ENCODE measurements at places on chromosomes 11 and 22. TPM values are rescaled to one million over a fixed set of nuclear protein-coding genes. Genes with fewer than 3 reads are reported as not detected.

DNA sequence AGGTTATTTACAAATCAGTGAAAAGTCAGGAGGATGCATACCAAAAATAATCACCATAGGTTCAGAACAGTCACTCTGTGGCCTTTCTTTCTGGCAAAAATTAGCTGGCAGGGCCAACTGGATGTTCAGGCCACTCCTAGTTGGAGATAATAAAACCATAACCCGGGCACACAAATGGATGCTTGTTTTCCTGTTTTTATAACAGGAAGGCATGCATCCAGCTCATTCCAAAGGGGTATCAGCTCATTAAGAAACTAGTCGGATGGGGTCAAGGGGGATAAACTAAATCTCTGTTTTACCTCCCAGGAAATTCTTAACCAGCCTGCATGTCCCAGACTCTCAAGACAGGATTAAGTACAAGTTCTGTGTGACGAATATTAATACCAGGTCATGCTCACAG is 81.0 kb downstream of the FBXO7 start:
- no peak for DNase-seq

ACTN3 gene
- total RNA-seq = 0.11 TPM

DNA sequence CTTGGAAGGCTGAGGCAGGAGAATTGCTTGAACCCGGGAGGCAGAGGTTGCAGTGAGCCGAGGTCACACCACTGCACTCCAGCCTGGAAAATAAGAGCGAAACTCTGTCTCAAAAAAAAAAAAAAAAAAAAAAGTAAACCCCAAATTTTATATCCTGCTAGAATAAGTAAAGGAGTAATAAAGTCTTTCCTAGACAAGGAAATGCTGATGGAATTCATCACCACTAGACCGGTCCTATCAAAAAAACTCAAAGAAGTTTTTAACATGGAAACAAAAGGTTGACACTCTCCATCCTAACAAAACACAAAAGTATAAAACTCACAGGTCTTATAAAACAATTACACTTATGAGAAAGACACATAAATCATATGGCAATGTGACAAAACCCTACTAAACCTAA is 213.9 kb downstream of the SBF2 start:
- no peak for DNase-seq

DNA sequence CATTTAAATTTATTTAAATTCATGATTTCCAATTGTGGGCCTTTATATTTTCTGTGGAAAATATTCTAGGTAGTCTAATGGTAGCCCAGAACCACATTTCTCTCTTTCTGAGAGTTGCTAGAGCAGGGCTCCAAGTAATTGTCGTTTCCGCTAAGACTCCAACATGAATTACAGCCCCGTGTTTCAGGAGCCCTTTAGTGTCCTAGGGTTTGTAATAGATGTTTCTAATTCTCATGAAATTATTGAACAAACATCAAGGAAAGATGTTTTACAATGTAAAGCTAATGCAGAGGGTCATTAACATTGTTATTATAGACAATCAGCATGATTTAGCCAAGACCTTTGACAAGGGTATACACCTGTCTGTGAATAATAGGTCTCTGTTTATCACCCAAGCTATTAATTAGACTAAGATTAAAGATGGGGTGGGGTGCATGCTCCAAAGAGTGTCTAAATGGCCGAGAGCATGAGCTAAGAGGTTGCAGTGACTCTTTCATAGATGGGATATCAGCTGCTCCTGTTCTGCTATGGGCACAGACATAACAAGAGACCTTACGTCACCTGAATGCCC is 81.8 kb upstream of the NTM start:
- no peak for DNase-seq

GRCh38 chr22:23683545-23683944 is 7.3 kb upstream of the RGL4 start:
- no peak for DNase-seq

FGF4 gene
- total RNA-seq = not detected

DNA sequence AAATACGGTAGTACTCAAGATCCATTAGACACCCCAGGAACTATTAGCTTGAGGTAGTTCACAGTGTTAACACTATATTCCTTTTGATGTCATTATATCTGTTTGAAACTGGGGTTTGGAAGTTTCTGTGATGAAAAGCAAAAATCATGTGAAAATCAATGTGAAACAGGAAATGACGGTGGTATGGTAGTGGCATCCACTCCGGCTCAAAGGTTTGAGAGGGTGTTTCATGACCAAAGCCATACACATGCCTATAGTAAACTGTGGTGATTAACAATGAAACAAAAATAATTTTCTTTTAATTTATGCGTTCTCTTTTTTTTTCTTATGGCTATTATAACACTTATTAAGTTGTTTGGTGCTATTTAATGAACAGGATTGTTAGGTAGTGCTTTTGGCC is 10.9 kb downstream of the RAB38 start:
- DNase-seq = no peak

SLC5A4 gene
- total RNA-seq = not detected

- DNase-seq = no peak
These were observed 479.1 kb downstream of the OPCML start for GRCh38 chr11:133053124-133053776.

DNA sequence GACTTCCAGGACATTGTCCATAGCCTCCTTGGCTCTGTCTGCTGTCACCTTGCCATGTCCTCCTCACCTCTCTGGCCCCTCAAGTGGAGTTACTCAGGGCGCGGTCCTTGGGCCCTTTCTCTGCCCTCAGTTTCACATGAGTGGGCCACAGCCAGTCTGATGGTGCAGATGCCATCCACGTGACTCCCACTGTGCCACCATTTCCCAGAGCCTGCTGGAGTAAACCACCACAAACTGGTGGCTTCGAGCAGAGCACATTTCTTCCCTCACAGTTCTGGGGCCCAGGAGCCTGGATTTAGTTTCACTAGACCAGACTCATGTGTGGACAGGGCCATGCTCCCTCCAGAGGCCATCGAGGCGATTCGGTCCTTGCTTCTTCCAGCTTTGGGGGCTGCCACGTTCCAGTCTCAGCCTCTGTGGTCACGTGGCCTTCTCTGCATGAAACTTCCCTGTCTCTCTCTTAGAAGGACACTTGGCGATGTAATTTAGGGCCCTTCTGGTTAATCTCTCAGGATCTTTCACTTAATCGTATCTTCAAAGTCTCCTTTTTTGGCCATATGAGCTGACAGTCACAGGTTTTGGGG is 14.6 kb downstream of the SMARCB1 start:
- DNase-seq = no peak

MADD gene
- 71.2 TPM for total RNA-seq

GTSE1 gene
- 18.7 TPM for total RNA-seq

MTFP1 gene
- 8.2 TPM for total RNA-seq

NPAS4 gene
- 1.00 TPM for total RNA-seq

PRR33 gene
- total RNA-seq = not detected

- DNase-seq = no peak
These were observed 16.8 kb upstream of the MSANTD2 start for GRCh38 chr11:124817036-124817435.

GRCh38 chr22:27982630-27983180 is 63.6 kb upstream of the PITPNB start:
- no peak for DNase-seq

DNA sequence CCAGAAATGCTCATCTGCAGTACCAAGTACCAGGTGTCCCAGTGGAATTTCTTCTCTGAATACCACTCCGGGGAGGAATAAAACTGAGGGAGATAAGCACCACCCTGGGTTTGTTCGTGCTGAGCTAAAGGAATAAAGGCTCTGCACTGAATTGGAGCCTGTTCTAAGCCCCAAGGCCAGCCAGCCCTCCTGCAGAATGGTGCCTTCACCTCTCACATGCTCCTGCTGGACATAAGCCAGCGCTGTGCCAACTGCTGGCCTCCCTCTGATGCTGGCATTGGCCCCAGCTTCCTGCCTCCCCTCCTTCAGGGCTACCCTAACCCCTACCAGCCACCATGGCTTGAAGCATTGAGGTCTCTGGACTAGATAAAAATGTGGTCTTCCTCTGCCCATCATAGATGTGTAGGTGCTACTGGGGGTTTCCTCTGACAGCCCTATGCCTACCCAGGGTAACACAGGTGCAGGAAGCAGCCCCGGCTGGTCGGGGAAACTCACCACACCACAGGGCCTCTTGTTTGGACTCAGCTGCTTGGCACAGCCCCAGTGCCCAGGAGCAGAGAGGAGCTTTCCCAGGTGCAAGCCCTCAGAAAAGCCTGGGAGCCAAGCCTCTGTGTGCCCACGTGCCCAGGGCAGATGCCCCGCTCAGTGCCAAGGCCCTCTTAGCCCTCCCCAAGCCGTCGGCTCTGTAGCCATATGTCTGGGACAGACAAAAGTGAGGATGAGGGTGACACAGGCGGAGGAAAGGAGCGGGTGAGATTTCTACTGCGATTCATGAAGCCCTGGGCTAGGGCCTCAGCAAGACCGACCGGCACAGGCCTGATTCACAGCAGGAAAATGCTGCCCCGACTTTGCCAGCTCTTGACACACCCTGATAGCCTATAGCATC is 34.1 kb upstream of the JAM3 start:
- DNase-seq = no peak

SOX10 gene
- total RNA-seq = 0.09 TPM

- DNase-seq = no peak
These were observed 6.2 kb downstream of the DUSP8 start for GRCh38 chr11:1565904-1566247.

- no peak for DNase-seq
These were observed 41.9 kb upstream of the MN1 start for GRCh38 chr22:27843441-27843840.

OR6A2 gene
- total RNA-seq = 0.34 TPM

DNA sequence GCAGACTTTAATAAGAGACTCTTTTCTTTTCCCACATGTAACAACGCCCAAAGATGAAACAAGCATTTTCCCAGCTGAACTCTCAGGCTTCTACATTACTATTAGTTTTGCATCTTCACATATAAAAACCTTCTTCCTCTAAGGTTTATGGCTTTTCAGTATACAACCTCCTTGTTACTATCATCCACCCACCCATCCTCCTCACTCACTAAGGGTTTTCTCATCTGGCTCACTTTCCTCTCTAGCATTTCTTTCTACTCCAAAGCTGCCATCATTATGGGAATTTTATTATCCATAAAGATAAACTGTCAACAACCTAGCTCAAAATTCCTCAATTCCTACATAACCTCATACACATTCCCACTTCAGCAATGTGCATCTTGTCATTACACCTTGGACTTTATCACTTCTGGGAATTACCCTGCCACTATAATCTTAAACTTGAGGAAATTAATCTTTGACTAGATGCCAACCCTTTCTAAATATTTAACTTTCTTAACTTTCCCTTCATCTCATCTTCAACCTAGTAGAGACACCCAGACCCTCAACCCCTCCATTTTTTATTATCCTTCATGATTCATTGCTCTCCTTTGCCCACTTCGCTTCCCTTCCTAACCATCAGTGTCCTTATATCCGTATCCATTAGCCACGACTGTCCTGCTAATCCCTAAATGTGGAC is 30.9 kb downstream of the MTMR2 start:
- DNase-seq = no peak

GRCh38 chr11:17846852-17847453 is 112.4 kb downstream of the KCNC1 start:
- no peak for DNase-seq

DNA sequence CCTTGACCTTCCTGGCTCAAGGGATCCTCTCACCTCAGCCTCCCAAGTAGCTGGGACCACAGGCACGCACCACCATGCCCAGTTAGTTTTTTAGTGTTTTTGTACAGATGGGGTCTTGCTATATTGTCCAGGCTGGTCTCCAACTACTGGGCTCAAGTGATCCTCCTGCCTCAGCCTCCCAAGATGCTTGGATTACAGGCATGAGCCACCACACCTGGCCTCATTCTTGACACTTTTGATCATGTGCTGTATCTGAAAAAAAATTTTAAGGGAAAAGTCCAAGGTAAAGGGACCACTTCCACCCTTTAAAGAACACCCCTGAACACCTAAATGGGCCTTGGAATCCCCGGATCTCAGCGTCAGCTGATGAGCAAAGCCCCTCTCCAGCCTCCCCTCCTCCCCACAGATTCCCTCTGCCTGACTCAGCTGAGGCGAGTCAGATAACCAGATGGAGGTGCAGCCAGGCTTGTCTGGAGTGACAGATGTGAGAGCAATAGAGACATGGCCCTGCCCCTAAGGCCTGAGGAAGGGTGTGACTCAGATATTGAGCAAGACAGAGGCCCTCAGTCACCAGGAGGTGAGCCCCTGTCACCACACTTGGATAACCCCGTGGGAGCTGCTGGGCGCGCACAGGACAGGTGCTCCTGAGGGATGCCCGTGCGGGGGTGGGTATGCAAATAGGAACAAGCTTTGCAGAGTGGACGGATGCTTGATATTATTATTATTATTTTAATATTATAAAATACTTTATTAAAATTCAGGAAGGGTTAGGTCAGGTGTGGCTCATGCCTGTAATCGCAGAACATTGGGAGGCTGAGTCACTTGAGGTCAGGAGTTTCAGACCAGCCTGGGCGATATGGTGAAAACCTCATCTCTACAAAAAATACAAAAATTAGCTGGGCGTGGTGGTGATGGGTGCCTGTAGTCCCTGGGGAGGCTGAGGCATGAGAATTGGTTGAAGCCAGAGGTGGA is 5.0 kb upstream of the CCDC88B start:
- no peak for DNase-seq

GRCh38 chr11:128212324-128212723 is 375.0 kb downstream of the ETS1 start:
- DNase-seq = no peak

SCARF2 gene
- total RNA-seq = 45.7 TPM

- no peak for DNase-seq
These were observed 110.9 kb downstream of the SWAP70 start for GRCh38 chr11:9774591-9775397.

UCP2 gene
- total RNA-seq = 27.7 TPM

- DNase-seq = peak; percentile 50
These were observed 32.4 kb upstream of the NAV2 start for GRCh38 chr11:19679952-19680828.

DNA sequence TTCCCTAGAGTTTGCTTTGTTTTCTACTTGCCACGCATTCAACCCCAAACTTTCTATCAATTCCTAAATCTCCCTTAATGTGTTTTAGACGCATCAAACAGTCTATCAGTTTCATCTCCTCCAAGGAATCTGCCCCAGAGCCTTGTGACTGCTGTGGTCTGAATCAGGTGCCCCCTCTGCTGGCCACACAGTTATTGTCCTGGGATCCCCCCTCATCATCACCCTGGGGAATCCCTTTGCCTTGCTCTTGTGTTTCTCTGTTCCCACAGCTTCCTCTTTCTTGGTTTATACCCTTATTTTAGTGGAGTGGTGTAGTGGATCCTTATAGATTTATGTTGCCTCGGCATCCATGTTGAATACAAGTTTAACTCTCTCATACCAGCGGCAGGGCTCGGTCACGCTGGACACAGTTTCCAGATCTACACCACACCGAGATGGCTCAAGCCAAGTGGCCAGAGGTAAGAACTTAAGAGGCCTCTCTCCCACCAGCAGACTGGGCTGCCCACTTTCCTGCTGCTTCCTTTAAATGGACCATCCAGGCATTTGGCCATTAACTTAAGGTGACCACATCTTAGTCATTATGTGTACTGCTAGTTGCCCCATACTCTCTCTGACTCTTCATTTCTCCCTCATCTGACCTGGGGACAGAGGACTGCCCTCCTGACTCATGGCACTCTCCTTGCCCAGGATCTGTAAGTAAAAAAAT is 8.2 kb downstream of the UPB1 start:
- no peak for DNase-seq

- DNase-seq = no peak
These were observed 99.7 kb downstream of the RRAS2 start for GRCh38 chr11:14259186-14259784.
